Naive thymus-derived CD8-positive, alpha-beta T cell (primary cell): ENCODE measurements at places on chromosomes 16 and 17.

DNA sequence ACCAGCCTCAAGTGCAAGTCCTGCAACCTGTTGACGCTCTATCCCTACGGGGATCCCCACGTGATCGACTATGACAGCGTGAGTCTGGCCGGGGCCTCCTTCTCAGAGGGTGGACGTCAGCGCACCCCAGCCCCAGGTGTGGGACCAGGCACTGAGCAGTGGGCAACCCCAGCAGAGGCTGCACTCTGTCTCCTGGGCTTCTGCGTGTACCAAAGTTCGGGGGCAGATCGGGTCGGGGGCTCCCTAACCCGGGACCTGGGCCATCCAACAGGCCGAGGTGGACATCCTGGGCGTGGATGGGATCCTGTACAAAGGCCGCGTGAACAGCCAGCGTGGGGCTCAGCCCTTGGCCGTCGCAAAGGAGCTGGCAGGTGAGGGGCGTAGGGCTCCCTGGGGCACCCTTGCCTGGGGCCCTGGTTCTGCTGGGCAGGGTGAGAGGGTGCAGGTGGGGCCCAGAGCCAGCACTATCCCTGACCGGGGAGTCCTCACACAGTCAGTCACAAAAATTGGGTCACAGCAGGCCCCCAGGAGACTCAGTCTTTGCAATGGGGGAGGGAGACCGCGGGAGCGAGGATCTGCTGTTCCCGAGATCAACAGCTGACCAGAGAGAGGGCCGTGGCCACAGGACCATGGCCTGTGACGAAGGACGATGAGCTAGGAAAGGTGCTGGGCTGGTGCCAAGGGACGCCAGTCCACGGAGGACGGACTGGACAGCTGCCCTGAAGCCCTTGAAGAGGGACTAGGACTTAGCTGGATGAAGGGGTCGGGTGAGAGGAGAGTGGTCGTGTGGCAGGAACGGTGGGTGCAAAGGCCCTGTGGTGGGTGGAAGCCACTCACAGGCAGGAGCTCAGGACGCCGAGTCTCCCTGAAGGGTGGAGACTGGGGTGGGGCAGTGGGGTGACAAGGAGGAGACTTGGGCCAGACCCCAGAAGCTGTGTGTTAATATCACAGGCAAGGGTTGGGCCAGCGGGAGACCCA lies 20.0 kb downstream of the UBALD1 start:
- DNase-seq, result no peak

- no peak for DNase-seq
Measured at GRCh38 chr17:804541-805435, 22.6 kb downstream of the MRM3 start.

- DNase-seq, result no peak
Measured at GRCh38 chr16:54193665-54194333, 92.8 kb downstream of the IRX3 start.

DNA sequence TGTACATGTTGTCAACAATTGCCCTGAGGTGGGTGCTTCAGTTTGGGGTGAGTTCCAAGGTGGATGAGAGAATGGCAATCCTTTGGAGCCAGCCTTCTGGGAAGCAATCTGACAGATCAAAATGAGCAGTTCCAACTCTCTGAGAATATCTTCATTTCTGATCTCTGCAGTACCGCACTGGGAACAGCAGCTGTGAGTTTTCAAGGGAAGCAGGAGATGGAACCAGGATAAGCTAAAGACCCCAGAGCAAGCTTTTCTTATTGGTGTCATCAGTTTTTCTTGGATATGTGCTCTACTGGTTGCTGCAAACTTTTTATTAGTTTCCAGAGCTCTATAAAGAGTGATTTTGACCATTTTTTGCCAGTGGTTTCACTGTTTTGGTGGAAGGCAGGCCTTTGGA lies 94.7 kb downstream of the KCNJ12 start:
- no peak for DNase-seq

DNA sequence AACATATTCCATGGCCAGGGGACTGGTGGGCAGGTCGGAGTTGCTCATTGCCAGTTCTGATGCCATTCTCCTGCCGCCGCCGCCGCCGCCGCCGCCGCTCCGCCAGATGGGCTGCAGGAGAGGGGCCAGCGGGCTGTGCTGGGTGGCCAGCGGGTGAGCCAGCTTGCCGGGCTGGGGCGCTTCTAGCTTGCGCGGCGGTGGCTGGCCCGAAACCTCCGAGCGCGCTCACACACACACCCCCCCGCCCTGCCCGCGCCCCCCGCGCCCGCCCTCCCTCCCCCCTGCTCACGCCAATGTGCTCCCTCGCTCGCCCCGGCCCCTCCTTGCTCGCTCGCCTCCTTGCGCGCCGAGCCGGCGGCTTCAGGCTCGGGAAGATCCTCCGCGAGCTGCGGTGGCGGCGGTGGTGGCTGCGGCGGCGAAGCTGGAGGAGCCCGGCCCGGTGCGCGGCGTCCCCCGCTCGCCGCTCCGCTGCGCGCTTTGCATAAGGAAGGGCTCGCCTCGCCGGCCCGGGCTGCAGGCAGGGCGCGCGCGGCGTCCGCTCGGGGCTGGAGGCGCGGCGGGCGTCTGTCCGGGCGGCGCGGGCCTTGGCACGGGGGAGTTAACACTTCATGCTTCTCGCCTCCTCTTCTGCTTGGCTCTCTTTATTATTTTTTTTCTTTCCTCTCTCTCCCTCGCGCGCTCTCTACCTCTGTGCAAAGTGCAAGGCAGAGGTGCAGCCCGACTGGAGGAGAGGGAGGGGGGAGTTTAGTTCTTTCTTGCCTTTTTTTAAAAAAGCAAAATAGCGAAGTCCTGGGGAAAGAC lies 500 bp downstream of the MAF start:
- DNase-seq, result no peak

DNA sequence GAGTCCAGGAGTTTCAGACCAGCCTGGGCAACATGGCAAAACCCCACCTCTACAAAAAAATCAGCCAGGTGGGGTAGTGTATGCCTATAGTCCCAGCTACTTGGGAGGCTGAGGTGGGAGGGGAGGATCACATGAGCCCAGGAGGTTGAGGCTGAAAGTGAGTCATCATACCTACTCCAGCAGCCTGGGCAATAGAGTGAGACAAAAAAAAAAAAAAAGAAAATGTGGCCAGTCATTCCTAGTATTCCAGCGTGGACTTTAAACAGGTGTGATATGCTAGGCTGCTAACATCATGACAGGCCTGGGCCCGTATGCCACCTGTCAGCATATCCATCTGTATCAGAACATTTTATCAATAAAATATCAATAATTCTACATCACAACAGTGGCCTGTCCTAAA lies 143.3 kb downstream of the AATF start:
- DNase-seq, result no peak

GRCh38 chr17:80284631-80285030 lies 24.0 kb downstream of the RNF213 start:
- no peak for DNase-seq

GRCh38 chr17:29929006-29929532 lies 959 bp downstream of the SSH2 start:
- no peak for DNase-seq
